NCI-H2227 treated with DMSO at 0.1 percent for 48 hours (cell line): ENCODE measurements at places on chromosomes 4 and X.

DNA sequence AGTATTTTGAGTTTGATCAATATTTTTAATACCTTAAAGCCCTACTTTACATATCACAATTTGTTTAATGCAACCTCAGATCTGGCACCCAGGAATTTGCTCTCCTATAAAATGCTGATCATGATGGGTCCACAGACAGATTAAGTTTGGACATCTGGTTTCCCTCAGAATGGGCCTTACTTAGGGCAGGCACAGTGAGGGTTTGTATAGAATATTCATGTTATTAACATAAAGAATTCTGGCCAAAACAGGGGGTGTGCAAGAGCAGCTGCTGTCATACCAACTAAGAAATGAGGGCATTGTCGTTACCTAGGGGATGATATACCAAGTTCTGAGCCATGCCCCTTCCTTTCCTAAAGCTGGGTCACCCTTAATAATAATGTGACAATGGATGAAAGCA, 37.5 kb upstream of the CENPU start:
- no peak for DNase-seq

DNA sequence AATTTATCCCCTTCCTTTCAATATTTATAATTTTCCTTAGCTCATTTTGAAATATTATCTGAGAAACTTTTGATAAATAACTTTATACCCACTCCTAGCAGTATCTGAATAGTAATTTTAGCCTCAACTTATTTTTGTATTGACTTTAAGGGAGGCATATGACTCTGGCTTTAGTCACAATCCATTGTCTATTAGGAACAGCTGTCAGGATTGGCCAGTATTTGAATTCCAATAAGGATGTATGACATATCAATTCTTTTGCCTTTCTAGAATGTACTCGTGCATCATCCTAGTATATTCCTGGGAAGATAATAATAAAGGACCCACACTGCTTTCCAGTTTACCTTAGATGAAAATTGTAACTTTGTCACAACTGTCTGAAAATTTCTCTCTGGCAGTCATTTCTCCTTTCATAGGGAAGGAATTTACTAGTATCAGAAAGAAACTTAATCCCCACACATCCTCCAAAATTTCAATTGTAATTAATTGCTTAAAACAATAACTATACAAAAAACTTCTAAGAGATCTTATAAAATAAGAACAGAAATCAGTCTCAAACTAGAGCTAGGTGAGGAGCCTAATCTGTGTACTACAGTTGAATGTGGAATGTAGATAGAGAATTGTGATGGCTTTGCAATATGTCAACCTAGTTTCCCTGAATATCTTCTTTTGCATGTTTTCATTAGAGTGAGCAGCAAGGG, 121.0 kb upstream of the EPHA5 start:
- DNase-seq = no peak

GRCh38 chr4:78720994-78721677, 55.0 kb upstream of the BMP2K start:
- DNase-seq = no peak

DNA sequence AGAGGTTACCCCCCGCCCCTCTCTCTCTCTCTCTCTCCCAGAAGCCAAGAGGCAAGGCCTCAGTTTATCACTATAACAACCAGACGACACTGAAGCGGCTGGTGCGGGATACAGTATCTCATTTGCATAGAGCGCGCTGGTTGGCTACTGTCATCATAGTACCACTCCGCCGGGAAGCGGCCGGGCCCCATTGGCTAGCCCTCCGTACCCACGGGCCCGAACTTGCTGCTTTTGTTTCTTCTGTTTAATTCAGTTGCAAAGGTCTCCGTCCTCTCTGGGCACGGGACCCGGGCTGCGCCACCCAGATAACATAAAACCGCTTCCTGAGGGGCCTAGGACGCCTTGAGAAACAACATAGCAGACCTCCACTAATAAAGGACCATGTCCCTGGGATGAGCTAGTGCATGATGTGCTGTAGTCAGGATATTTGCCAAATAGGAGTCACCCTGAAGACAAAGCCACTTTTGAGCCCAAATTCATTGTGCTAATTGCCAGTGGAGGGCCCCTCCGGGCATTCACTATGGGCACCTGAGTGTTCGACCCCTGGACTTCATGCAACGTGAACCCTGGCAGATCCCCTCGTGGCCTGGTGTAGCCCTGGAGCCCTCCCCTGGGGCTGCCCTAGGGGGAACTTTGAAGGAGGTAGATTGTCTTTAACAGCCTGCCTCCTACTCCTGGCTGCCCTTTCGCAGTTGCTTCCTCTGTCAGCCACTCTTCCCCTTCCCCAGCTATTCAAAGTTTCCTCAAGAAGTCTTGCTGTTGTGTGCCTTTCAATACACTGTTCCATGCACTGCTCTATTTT, at the start of gene PCYT1B:
Gene PCYT1B (minus strand): TSS at position 91 of the 802 bp plus-strand sequence. CDS start 242 bp downstream, outside the sequence.
- peak; percentile 91 for DNase-seq

GRCh38 chr4:68373513-68373912, 23.6 kb upstream of the YTHDC1 start:
- peak; percentile 73 for DNase-seq

- no peak for DNase-seq
Measured at GRCh38 chr4:119317990-119318389, 3.9 kb downstream of the FABP2 start.

GRCh38 chr4:25351777-25352416, 25.2 kb upstream of the ANAPC4 start:
- DNase-seq = no peak

- DNase-seq = no peak
Measured at GRCh38 chr4:3420956-3421355, 20.8 kb upstream of the HGFAC start.

- no peak for DNase-seq
Measured at GRCh38 chr4:159435561-159436023, 332.7 kb downstream of the RAPGEF2 start.

- DNase-seq = no peak
Measured at GRCh38 chr4:113101669-113102068, 52.2 kb downstream of the ANK2 start.

DNA sequence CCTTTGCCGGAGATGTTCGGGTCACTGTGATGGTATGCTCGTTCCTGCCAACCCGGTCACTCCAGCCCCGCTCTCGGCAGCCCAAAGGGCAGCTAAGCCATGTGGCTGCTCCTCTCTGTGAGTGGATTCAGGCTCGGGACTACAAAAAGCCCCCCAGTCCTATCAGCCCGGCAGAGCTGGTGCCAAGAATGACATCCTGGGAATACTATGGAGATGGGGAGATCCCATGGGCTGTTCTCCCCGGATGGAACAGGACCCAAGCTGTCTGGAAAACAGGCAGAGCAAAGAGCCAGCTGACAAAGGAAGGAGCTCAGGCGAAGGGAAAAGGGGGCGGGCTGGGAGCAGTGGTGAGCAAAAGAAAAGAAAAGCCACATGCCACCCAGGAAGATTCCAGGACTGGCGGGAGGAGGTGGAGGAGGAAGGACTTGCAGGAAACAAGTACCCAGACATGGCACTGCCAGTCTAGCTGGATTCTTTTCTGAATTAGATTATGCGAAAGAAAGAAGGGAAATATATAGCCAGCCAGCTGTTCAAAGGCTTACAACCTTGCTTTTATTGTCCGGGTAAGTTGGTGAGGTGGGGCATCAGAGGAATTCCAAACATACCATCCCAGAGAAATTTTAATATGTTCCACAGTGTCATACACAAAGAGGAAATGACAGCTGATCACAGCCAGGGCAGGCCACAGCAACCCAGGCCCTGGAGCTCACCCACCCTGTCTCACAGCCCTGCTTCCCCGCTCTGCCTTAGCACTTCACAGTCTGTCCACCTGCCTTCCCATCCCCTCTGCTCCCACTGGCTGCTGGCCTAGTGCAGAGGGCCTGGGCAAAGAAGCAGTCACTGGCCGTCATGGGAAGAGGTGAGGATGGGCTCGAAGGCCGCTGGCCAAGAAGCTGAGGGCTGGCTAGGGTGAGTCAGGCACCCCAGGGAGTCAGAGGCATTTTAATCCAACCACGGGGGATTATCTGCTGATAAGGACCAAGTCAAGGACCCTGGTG, 3.4 kb downstream of the NDP start:
- no peak for DNase-seq

- DNase-seq = no peak
Measured at GRCh38 chrX:66553973-66554372, 84.9 kb downstream of the EDA2R start.

DNA sequence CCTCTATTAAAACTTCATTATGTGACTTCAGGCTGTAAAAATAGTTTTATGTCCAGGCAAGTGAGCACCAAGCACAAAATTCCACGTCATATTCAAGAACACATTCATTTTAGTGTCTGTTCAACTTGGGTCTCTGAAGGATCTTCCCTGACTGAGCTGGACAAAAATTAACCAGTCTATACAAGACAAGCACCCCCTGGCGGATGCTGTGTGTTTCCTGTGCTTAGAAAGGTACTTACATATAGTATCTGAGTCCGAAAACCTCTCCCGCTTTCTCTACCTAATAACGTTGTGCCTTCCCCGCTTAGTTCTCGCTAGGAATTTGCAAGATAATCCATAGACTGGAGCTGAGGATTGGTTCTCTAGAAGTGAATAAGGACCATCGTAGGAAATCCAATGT, 2214.5 kb upstream of the TENM3 start:
- DNase-seq = no peak
